Activated CD4-positive, alpha-beta T cell treated with anti-CD3 and anti-CD28 coated beads, Interleukin-10, Interleukin-2, amounts not matched to agents 100 ng/mL and 50 ng/mL, durations not matched to agents 16 hours and 8 hours (primary cell): ENCODE measurements at places on chromosomes 11 and 22.

DNA sequence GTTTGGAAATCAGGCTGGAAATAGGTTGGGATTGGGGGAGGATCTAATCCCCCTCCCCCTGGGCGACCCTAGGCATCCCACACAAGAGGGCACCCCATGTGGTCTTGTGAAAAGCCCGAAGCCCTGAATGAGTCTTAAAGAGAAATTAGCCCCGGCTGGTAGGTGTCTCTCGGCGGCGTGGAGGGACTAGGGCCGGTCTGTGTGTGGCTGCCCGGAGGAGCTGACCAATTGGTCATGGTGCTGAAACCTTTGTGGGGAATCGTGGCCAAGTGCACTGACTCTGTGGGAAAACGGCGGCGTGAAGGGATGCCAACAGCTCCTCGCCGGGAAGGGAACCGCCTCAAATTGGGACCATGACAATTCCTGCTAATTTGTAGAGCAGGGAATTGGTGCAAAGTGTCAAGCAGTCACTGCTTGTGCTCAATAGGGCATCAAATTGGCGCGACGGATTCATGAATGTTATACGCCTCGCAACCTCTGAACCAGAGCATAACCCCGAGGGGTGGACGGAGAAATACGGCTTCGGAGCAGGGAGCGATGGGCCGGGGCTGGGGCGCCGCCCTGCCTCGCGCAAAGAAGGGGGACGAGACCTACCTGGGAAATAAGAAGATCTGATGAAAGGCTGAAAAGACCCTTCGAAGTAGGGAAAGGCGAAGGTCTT, 1.5 kb downstream of the DBX1 start:
- DNase-seq: no peak

GRCh38 chr11:93972790-93973189, 48.4 kb upstream of the HEPHL1 start:
- DNase-seq: no peak

- DNase-seq: no peak
Measured at GRCh38 chr11:41519696-41520095, 60.2 kb upstream of the LRRC4C start.

DNA sequence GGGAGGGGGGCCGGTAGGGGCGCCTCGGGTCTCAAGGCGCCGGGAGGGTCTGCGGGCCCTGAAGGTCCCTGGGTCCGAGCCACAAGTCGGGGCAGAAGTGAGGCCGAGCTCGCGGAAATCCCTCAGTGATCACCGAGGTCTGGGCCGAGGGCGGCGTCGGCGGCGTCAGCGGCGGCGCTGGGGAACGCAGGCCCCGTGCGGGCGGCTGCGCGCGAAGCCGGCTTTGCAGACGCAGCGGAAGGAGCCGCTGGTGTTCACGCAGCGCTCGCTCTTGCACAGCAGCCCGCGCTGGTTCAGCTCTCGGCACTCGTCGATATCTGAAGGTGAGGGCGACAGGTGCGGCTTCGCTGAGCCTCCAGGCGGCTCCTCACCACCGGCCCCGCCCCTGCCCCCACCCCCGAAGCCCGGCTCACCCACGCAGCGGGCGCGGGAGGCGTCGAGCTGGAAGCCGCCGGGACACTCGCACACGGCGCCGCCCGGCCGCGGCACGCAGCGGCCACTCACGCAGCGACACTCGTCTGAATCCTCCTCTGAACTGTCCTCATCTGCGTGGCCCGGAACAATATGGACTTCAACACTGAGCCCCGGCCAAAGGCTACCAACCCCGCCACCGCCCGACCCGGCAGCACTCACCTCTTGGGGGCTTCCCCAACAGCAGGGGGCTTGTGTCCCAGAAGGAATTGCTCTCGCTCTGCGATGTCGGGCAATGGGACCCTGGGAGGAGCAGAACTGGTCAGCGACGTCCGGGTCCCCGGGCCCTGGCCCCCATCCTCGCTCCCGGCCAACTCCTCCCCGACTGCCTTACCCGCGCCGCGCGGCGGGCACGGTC, 14.2 kb downstream of the SCYL1 start:
- DNase-seq: no peak

GRCh38 chr11:120832481-120833238, 191.2 kb upstream of the TBCEL start:
- DNase-seq: no peak
